ENCODE measurements at places on chromosomes 16 and 17.

- DNase-seq: no peak
These were observed 23.5 kb upstream of the FOXK2 start for GRCh38 chr17:82495844-82496528.

DNA sequence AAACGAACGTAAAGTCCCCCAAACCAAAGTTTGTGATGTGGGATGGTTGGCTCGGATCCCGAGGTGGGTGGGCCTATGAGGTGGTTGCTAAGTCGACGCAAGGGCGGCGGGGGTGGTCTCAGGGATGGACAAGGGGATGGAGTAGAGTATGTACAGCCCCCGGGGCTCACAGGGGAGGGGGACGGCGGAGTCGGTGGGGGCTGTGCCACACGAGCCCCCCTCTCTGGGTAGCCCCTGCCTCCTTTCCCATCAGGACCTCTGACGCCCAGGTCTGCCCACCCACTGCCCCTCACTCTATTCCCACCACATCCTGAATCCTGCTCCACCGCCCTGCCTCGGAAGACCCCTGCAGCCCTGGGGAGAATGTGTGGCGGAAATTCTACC is 15.2 kb downstream of the IL34 start:
- no peak for DNase-seq

DNA sequence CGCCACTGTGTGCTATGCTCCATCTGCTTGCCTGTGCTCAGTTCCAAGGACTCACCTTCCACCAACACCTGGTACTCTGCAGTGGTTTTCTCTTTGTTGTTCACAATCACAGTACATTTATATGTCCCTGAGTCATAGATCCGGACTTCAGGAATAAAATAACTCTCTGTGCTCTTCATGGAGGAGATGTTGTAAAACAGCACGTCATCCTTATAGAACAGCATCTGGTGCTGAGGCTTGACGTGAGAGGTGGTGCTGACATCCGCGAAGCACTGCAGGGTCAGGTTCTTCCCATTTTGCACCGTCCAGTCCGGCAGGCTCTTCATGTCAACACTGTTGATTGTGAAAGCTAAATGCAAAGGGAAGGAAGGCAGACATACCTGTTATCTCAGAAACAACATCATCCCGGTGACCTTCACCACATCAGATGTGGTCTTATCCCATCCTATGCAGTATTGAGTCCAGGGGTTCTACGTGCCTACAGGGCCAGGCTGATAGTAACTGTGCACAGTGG is 12.8 kb downstream of the PECAM1 start:
- no peak for DNase-seq

- DNase-seq: no peak
These were observed 2.1 kb upstream of the NAGS start for GRCh38 chr17:44002141-44002848.

Measured in Jurkat, Clone E6-1 (cell line).